ENCODE measurements at places on chromosomes 13 and 19.

- no peak for DNase-seq
Measured at GRCh38 chr19:43692877-43693276, 22.9 kb upstream of the PLAUR start.

DNA sequence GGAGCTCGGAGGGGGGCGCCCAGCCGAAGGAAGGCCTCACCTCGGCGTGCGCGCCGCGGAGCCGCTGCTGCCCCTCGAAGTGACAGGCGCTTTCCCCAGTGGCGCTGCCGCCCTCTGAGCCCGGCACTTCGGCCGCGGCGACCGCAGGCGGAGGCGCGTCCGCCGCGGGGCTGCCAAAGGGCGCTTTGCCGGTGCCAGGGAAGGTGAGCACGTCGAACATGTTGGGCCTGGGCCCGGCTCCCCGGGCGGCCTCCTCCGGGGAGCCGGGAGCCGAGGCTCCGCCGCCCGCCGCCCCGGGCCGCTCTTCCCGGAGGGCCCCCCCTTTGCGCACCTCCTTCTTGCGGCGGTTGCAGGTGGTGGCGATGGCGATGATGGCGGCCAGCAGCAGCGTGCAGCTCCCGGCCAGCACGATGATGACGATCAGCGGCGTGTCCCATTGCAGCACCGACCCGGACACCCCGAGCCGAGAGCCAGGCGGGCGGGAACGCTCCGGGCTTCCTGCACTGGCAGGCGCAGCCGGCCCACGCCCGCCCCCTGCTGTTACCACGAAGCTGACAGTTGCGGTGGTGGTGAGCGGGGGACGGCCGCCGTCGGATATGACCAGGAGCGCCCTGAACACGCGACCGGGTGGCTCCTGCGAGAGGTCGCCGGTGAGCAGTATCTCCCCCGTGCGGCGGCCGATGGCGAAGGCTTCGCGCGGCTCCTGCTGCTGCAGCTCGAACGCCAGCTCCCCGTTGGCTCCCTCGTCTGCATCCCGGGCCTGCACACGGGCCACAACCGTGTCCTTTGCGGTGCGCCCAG, 2.5 kb downstream of the PCDH8 start:
- DNase-seq: peak; percentile 44

- no peak for DNase-seq
Measured at GRCh38 chr13:79502859-79503468, 22.0 kb downstream of the NDFIP2 start.

GRCh38 chr13:48783181-48783630, 129.5 kb downstream of the CYSLTR2 start:
- no peak for DNase-seq

- DNase-seq: no peak
Measured at GRCh38 chr13:21465710-21466160, 6.6 kb upstream of the ZDHHC20 start.

DNA sequence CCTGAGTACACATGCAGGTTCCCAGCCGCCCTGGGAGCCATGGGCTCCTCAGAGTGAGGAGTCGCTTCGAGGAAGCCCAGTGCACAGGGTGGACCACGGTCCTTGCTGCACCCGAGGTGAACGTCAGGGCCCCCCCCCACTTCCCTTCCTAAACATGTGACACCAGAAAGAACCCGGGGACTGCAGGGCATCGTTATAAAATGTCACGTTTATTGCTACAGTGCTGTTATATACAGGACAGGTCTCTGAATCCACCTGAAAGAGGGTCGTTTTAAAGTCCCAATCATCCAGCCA, 3.8 kb upstream of the UQCR11 start:
- DNase-seq: no peak

- DNase-seq: no peak
Measured at GRCh38 chr13:37361608-37362007, 237.0 kb downstream of the POSTN start.

- no peak for DNase-seq
Measured at GRCh38 chr19:24040621-24041020, 46.4 kb upstream of the ZNF254 start.

DNA sequence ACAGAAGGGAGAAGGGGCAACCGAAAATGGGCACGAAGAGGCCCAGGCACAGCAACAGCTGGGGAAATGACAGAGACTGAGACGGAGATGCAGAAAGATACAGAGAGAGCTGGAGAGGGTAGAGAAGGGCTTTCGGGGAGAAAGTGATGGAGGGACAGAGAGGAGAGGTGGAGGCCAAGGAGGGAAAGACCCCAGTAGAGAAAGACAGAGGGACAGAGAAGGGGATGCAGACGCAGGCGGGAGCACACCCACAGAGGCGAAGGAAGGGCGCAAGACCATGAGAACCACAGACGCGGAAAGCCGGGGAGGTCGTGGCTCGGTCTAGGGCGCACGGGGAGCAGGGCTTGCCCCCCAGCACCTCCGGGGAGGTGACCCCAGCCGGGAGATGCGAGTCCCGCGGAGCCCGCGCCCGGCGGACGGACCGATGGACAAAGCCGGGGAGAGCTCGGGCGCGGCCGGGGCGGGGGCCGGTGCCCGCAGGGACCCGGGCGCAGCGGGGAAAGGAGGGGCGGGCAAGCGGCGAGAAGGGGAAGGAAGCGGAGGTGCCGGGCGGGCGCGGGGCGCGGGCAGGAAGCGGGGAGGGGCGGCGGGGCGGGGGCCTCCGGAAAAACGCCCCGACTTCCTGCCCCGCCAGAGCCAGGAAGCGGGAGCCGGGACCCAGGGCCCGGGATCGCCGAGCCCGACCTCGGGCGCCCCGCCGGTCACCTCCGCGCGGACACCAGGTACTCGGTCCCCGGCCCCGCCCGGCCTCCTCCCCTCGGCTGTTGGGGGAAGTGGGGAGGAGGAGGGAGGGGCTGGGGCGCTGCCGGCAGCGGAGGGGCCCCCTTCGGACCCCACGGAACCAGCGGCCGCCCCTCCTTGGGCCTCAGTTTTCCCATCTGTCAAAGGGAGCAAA, at the start of gene ARHGEF1:
Gene ARHGEF1 (plus strand): TSS at position 617 of the 895 bp plus-strand sequence. CDS start 4,899 bp downstream, outside the sequence.
- DNase-seq: peak; percentile 44

- DNase-seq: no peak
Measured at GRCh38 chr19:14473073-14473977, 1.8 kb downstream of the PTGER1 start.

DNA sequence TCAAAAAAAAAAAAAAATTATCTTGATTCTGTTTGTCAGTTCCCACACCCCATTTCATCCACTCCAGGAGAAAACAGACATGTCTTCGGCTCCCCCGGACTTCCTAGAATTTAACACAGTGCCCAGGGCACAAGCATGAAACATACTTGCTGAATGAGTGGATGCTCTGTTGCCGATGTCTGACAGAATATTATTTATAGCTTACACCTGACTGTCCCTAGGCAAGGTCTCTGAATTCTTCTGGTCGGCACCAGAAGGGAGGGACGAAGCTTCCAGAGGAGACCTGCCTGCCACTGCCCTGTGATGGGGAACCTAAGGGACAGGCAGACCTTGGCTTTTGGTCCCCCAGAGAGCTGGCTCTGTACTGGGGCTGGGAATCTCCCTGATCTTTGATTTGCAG, 43.9 kb upstream of the PEG3 start:
- DNase-seq: no peak

GRCh38 chr13:108193806-108194205, 21.5 kb downstream of the LIG4 start:
- DNase-seq: no peak

- DNase-seq: no peak
Measured at GRCh38 chr19:28039677-28040381, 1173.1 kb downstream of the UQCRFS1 start.

GRCh38 chr19:2967972-2968371, 9.4 kb upstream of the TLE6 start:
- no peak for DNase-seq

GRCh38 chr19:3494051-3494450, 6.4 kb downstream of the DOHH start:
- DNase-seq: peak; percentile 53

DNA sequence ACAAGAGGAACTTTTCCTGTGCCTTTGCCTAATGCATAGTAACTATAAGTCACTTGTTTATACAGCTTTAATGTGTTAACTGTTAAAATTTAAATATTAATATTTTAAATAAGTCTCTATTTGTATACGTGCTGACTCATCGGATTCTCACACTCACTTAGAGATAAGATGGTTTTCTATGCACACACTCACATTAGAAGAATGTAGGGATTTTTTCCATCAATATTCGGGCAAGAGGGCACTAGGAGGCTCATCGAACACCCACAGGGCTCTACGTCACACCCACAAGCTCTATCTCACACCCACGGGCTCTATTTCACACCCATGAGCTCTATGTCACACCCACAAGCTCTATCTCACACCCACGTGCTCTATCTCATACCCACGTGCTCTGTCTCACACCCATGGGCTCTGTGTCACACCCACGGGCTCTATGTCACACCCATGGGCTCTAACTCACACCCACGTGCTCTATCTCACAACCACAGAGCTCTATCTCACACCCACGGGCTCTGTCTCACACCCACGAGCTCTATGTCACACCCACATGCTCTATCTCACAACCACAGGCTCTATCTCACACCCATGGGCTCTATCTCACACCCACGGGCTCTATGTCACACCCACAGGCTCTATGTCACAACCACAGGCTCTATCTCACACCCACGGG, 73.4 kb downstream of the COL4A2 start:
- DNase-seq: no peak

GRCh38 chr19:18551631-18552030, 6.0 kb upstream of the KXD1 start:
- DNase-seq: no peak

DNA sequence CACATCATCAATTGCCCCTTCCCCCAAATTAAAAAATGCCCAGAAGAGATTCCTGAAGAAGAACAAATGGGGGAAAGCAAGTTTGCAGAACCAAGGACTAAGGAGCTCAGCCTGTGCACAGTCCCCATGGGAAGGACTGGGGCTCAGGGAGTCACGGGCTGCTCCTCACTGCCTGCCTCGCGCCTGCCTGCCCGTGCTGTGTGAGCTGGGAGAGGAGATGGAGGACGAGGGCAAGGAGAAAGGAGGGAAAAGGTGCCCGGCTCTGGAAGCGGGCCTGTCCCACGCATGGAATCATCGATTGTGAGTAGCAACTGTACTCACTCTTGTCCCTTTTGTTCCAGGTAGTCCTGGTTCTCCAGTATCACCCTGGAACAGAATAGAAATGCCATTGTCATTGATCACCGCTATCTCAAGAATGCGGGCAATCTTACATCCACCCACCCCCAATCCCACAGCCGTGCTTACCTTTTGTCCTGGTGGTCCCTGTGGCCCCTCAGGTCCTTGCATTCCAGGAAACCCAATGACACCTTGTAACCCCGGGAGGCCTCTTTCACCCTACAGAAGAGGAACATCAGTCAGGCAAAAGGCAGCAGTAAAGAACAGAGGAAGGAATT, 93.4 kb downstream of the COL4A1 start:
- no peak for DNase-seq

DNA sequence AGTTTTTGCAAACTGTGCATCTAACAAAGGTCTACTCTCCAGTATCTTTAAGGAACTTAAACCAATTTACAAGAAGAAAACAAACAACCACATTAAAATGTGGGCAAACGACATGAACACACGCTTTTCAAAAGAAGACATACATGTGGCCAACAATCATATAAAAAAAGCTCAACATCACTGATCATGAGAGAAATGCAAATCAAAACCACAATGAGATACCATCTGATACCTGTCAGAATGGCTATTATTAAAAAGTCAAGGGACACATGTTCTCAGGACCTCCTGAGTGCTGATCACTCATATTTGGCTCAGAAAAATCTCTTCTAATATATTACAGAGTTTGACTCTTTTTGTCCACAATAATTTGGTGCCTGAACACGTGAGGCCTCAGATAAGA, 14.2 kb upstream of the LILRB1 start:
- DNase-seq: no peak

DNA sequence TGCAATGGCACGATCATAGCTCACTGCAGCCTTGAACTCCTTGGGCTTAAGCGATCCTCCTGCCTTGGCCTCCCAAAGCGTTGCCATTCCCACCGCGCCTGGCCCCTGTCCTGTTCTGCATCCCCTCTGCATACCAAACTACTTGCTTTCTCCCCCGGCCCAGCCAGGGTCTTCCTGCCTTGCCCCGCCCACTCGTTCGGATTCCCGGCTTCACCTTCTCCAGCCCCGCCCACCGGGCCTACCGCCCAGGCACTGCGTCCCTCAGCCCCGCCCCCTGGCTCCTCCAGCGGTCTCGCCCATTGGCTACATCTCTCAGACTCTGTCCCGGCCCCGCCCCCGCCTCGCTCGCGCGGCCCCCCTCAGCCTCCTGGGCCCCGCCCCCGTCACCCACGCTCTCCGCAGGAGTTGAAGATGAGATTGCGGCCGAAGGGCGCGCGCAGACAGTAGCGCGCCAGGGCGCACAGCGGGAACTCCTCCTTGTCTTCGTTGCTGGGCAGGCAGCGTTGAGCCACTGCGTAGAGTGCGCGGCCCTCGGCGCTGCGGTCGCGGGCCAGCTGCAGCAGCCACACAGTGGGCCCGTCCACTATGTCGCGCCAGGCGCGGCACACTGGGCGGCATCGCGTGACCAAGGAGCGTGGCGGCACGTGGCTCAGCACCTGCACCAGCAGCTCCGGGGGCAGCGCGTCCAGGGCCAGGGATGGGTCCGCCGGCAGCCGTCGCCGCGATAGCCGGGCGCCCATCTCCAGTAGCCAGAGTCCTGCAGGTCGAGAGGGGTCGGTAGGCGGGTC, 19.0 kb downstream of the MRPS12 start:
- DNase-seq: peak; percentile 90

DNA sequence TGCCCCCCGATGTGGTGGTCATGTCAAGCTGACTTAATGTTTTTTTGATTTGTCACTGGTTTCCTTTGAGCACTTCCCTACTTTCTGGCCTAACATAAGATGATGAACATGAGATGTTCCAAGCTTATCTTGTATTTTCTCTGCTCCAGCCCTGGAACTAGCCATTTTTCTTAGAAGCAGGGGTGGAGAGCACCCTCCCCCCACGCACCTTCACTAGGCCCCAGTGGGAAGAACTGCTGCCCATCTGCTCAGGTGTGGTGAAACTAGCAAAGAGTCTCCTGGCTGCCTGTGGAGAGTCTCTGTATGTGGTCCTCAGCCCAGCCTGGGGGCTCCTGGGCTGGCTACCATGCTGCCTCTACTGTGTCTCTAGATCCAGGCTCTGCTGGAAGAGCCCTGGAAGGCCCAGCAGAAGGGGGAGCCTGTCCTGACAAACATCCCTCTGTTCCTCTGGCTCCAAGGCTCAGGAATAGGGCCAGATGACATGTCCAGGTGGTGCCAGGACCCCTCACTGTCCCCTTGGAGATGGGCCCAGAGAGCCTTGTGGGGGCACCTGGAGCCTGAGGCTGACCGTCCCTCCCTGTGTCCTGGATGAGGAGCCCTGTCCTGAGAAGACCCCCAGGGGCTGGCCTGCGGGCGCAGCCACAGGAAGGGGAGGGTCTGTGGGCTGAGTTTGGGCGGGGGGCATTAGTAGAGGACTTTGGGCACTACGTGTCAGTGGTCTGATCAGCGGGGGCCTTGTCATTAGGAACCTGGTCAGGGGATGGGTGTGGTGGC, 4.8 kb upstream of the ZNF14 start:
- no peak for DNase-seq

DNA sequence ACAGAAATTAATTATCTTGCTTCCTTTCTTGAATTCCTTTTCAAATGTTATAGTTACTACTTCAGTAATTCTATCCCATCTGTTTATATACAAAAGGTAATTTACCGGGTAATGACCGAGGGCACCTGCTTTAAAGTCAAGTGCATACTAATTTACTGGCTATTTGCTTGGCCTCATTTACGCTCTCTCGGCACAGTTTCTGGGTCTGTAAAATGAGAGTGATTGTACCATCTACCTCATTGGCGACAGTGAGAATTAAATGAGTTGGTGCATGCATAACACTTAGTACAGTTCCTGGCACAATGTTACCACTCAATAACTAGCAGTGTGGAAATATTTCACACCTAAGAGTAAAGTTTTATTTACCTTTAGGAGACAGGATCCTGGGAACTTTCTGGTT, 111.6 kb downstream of the GGACT start:
- no peak for DNase-seq

GRCh38 chr19:4972509-4973230, 3.8 kb downstream of the KDM4B start:
- no peak for DNase-seq

All from mesothelial cell of epicardium (in vitro differentiated cells).